ENCODE measurements at places on chromosomes 2 and 18.

GRCh38 chr2:208356846-208357574 is 49.6 kb upstream of the PTH2R start:
- no peak for DNase-seq

DNA sequence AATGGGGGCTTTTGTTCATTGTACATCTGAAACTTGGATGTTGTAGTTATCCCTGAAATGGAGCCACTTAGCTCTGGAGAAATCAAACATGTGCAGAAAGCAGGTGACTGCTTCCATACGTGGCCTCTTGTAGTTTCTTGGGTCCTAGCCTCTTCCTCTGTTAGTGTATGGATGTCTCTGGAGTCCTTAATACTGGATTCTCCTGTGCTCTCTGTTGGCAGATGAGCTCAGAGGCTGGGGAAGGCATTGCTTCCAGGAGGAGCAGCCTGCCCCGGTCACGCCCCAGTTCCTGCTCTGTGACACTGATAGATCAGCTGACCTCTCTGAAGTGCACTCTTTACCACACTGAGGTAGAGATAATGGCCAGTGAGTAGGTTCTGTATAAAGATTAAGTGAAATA is 176.2 kb downstream of the LDLRAD4 start:
- no peak for DNase-seq

GRCh38 chr2:147008481-147008880 is 836.3 kb upstream of the ACVR2A start:
- no peak for DNase-seq

GRCh38 chr2:125745514-125745913 is 910.4 kb upstream of the GYPC start:
- DNase-seq, result no peak

GRCh38 chr2:127647242-127648190 is 1.6 kb downstream of the GPR17 start:
- no peak for DNase-seq
